ENCODE measurements at places on chromosomes 16 and 17. TPM values are rescaled to one million over a fixed set of nuclear protein-coding genes. Genes with fewer than 3 reads are reported as not detected.

GRCh38 chr16:31471875-31472708 lies at the start of gene TGFB1I1:
Gene TGFB1I1 (plus strand): TSS chr16:31472152. CDS start chr16:31472189, 37 bp downstream.
- peak within 1 kb of the TSS; percentile 92 for H3K27ac ChIP-seq
- H3K36me3 ChIP-seq: no peaks in the 10 kb centered on the region
- DNase-seq: peak; percentile 92

DNA sequence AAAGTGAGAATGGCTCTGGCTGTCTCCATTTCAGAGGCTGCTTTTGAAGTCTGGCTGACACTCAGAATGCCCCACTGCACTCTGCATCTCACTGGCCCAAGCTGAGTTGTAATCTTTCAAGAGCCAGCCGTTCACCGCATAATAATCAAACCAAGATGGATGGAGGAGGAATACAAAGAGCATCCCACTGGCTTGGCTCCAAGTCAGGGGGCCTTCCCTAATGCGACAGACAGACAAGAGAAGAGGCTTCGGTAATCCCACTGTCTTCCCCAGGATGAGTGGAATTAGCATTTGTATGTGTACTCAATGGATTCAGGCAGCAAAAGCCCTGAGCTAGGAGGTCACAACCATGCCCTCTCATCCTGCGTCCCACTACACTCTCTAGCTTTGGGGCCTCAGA lies 68.0 kb downstream of the CBLN1 start:
- H3K4me1 ChIP-seq: no peaks in the 10 kb centered on the region
- DNase-seq: no peak
- H3K4me3 ChIP-seq: no peak overlapping the region

GRCh38 chr17:57329380-57330214 lies 73.3 kb downstream of the MSI2 start:
- H3K27me3 ChIP-seq: no peaks in the 10 kb centered on the region
- H3K27ac ChIP-seq: no peak overlapping the region
- peaks cover 2% of the 10 kb centered on the region for H3K36me3 ChIP-seq
- no peak overlapping the region for H3K4me3 ChIP-seq
- no peaks in the 10 kb centered on the region for H3K4me1 ChIP-seq
- DNase-seq: no peak

The NOG gene
- total RNA-seq: 3.6 TPM

The SCGB1C2 gene
- not detected for total RNA-seq

DNA sequence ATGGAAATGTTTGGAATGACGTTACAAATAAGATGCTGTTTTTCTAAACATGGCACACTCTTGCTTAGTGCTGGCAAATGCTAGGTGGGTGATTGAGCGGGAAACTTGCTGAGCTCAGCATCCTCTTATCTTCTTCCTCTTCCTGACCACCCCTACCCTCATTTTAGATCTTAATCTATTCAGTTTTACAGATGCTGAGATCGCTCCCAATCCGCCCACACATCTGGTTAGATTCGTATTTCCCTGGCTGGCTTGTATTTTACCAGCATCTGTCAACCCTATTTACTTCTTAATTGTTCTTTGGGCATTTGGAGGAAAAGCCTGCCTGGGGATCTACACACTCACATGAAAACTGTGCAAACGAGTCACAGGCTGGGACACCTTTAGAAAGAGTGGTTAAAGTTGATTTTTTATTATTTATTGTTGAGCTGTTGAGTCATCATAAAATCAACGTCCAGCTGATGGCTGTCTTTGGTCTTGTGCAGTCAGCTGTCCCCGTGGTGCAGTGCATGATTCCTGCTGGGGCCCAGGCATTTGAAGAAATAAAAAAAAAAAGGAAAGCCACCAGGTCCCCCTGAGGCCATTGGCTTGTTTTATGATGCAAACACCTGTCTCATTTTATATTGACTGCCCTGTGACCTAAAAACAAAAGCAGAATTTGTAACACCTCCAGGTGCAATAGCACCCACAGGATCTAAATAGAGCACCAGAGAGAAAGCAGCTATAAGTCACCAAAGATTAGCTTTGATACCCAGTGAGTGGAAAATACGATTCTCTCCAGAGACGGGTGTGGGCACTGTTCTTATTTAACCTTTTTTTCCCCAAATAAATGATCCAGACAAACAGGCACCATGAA lies 258.6 kb downstream of the HS3ST3B1 start:
- no peaks in the 10 kb centered on the region for H3K4me1 ChIP-seq
- H3K4me3 ChIP-seq: no peak overlapping the region

DNA sequence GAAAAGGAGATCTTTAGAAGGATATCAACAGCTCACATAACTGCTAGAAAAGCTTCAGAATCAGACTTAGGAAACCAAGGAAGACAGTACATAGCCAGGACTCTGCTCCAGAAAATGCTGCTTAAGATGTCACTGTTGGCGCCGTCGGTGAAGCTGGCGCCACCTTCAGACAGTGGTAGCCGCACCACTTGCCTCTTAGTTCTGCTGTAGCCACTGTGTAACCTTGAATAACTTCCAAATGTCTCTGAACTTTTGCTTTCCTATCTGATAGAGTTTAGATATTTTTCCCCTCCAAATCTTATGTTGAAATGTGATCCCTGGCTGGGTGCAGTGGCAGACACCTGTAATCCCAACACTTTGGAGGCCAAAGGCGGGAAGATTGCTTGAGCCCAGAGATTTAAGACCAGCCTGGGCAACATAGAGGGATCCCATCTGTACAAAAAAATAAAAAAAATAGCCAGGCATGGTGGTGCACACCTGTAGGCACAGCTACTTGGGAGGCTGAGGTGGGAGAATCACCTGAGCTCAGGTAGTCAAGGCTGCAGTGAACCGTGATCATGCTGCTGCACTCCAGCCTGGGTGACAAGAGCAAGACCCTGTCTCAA lies 6.3 kb upstream of the USP31 start:
- no peak overlapping the region for H3K27ac ChIP-seq
- no peak for DNase-seq
- no peak overlapping the region for H3K4me3 ChIP-seq
- no peaks in the 10 kb centered on the region for H3K4me1 ChIP-seq

DNA sequence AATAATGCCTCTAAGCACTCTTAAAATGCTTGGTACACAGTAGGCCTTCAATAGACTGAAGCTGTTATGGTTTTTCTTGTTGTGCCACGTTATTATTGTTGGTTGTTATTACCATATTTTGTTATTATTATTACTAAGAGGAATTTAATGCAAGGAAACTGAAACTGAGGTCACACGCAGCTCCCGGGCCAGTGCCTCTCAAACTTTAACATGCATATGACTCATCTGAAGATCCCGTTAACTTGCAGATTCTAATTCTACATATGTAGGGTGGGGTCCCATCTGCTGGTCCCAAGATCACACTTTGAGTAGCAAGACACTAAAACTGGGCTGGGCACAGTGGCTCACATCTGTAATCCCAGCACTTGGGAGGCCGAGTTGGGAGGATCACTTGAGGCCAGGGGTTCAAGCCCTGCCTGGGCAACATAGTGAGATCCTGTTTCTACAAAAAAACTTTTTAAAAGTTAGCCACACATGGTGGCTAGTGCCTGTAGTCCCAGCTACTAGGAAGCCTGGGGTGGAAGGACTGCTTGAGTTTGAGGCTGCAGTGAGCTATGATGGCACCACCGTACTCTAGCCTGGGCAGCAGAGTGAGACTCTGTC lies 888 bp downstream of the ACSM5 start:
- no peak overlapping the region for H3K4me3 ChIP-seq
- no peaks in the 10 kb centered on the region for H3K27me3 ChIP-seq
- no peak overlapping the region for H3K27ac ChIP-seq
- H3K36me3 ChIP-seq: no peaks in the 10 kb centered on the region

GRCh38 chr16:70644763-70645597 lies 1.4 kb upstream of the IL34 start:
- H3K27ac ChIP-seq: no peak overlapping the region
- no peaks in the 10 kb centered on the region for H3K36me3 ChIP-seq
- H3K4me1 ChIP-seq: no peaks in the 10 kb centered on the region
- DNase-seq: no peak

DNA sequence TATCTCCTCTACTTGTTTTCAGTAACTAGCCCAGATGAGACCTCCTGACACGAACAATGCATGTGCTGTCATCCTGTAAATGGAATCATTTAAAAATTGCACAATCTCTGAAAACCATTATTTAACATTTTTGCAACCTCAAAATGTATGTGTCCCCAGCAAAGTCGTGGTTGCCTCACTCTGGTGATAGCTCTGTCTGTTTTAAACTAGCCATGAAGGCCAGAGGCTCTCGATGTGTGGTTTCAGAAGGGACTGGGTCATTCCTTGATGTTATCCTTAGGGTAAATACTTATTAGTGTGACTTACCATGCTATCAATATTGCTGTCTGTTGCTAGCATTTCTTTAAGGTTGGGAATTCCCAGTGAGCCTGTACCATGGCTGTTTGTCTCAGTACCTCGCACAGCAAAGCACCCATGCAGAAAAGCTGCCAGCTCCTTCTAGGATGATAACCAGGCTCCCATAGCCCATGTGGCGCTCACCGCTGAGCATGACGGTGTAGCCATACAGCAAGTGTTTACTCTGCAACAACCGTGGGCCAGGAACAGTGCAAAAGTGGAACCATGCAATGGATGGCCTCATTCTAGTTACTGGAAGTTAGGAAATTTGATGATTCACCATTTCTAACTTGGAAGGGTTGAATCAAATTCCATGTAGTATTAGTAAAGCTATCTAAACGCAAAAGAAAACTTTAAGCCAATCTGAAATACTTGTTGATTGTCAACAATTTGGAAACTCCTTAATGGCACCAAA lies 2.9 kb upstream of the PGS1 start:
- peak; percentile 89 for DNase-seq
- H3K36me3 ChIP-seq: no peaks in the 10 kb centered on the region
- H3K27me3 ChIP-seq: no peaks in the 10 kb centered on the region
- no peaks in the 10 kb centered on the region for H3K4me1 ChIP-seq

DNA sequence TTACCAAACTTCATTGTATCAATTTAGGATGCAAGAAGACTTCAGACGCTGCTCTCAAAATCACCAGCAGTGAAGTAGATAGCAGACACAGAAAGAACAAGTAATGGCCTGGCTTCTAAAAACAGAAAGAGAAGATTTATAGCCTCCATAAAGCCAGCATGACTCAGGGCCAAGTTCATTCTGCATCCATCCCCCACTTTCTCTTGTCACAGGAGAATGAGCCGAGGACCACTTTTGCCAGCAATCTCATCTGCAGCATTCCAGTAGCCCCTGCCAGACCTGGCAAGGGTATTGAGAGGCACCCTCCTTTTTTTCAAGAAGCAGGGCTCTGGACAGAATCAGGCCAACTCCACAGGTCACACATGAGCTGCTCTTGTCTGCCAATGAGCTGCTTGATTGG lies 355.4 kb upstream of the SOX9 start:
- H3K36me3 ChIP-seq: no peaks in the 10 kb centered on the region
- H3K4me1 ChIP-seq: no peaks in the 10 kb centered on the region
- H3K27me3 ChIP-seq: no peaks in the 10 kb centered on the region
- H3K4me3 ChIP-seq: no peak overlapping the region
- no peak for DNase-seq
- H3K27ac ChIP-seq: no peak overlapping the region

DNA sequence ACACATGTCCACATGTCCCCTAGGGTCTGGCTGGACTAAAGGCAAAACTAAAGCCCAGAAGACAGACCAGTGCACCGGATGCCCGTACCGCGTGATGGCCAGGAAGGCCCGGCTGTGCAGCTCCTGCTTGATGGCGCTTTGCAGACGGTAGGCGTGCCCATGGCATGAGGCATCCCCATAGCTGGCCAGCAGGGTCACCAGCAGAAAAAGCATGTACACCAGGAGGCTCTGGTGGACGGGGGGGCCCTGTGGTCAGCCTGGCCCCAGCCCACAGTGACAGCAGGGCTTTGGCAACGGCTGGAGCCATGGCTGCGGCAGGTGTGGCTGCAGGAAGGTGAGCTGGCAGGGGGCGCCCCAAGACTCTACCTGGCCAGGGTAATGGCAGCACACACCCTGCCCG lies 42.8 kb downstream of the PKD1 start:
- H3K4me1 ChIP-seq: no peaks in the 10 kb centered on the region
- H3K27me3 ChIP-seq: no peaks in the 10 kb centered on the region
- DNase-seq: no peak
- no peak overlapping the region for H3K27ac ChIP-seq
- no peaks in the 10 kb centered on the region for H3K36me3 ChIP-seq
